Transverse colon (tissue), 4 donors: ENCODE measurements at places on chromosomes 6 and 20.

GRCh38 chr6:157538168-157538567 is 157.2 kb downstream of the ZDHHC14 start:
- no peak for DNase-seq
- peaks cover 13% of the 10 kb centered on the region for H3K4me1 ChIP-seq

GRCh38 chr6:161067749-161068148 is 76.2 kb downstream of the MAP3K4 start:
- H3K27ac ChIP-seq, result no peak overlapping the region
- H3K4me3 ChIP-seq, result no peak overlapping the region
- DNase-seq, result no peak
- H3K36me3 ChIP-seq, result no peaks in the 10 kb centered on the region
- H3K4me1 ChIP-seq, result no peaks in the 10 kb centered on the region
- no peaks in the 10 kb centered on the region for H3K27me3 ChIP-seq

DNA sequence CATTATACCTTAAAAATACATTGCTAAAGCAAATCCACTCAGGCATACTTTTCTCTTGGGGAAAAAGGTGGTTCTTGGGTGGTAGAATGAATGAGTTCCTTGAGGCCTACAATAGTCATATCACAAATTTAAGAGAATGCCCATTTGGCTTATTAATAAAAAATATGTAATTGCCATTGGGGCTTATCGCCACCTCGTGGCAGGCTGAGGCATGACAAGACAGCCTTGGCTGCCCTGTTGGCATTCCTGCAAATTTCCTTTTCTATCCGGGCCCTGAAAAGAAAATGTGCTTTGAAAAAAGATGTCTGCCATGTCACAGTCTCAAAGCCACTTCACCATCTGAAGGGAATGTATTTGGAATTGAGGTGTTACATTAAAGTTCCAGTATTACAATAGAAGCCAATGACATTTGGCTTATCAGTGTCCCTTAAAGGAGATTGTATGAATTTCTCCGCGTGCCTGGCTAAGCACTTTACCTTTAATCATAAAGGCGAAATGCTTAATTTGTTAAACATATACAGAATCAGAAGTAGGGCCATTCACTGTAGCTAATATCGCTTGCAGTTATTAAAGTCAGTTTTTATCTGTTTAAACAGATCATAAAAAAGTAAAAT is 188.3 kb upstream of the ZFP64 start:
- H3K4me3 ChIP-seq, result no peak overlapping the region
- H3K27ac ChIP-seq, result no peak overlapping the region
- H3K4me1 ChIP-seq, result no peaks in the 10 kb centered on the region
- H3K36me3 ChIP-seq, result no peaks in the 10 kb centered on the region

DNA sequence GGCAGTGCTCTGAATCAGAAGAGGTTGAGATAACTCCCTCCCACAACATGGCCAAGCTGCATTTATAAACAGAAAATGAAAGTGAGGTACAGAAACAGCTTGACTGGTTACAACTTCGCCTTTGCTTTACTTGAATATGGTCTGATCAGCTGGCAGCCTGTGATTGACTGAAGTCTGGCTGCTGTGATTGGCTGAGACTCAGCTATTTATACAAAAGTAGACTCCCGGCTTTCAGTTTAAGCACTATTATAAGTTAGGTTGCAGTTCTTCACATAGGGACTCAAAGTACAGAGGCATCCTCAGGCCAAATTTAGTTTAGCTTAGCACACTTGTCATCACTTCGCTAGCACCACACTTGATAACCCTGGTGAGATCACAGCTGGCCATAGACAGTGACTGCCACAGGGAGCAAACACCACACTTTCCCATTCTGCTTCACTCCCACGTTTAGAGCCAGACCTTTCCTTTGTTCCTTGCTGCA is 362.6 kb downstream of the EPM2A start:
- H3K36me3 ChIP-seq, result no peaks in the 10 kb centered on the region

DNA sequence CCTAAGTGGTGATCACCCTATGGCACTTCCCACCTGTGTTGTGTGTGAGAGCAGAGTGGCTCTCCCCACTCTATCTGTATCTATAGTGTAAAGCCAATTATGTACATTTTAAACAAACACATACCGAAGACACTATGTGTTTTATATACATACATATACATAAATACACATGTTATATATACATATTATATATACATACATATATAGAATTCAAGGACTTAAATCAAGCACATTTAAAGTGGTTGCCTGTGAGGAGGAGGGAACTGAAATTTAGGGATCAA is 246.6 kb downstream of the LY86 start:
- no peak for DNase-seq
- no peaks in the 10 kb centered on the region for H3K36me3 ChIP-seq

- peaks cover 10% of the 10 kb centered on the region for H3K4me1 ChIP-seq
- no peak overlapping the region for H3K4me3 ChIP-seq
- DNase-seq, result no peak
- no peak overlapping the region for H3K27ac ChIP-seq
- H3K27me3 ChIP-seq, result no peaks in the 10 kb centered on the region
- H3K36me3 ChIP-seq, result no peaks in the 10 kb centered on the region
These were observed 7.6 kb downstream of the FAM217A start for GRCh38 chr6:4071330-4071729.

GRCh38 chr6:40779409-40779808 is 192.2 kb upstream of the LRFN2 start:
- H3K4me3 ChIP-seq, result no peak overlapping the region
- no peaks in the 10 kb centered on the region for H3K36me3 ChIP-seq
- no peaks in the 10 kb centered on the region for H3K27me3 ChIP-seq

GRCh38 chr6:108476847-108477430 is 83.8 kb upstream of the FOXO3 start:
- no peaks in the 10 kb centered on the region for H3K27me3 ChIP-seq
- no peaks in the 10 kb centered on the region for H3K4me1 ChIP-seq
- H3K36me3 ChIP-seq, result no peaks in the 10 kb centered on the region
- no peak overlapping the region for H3K4me3 ChIP-seq
- no peak overlapping the region for H3K27ac ChIP-seq

DNA sequence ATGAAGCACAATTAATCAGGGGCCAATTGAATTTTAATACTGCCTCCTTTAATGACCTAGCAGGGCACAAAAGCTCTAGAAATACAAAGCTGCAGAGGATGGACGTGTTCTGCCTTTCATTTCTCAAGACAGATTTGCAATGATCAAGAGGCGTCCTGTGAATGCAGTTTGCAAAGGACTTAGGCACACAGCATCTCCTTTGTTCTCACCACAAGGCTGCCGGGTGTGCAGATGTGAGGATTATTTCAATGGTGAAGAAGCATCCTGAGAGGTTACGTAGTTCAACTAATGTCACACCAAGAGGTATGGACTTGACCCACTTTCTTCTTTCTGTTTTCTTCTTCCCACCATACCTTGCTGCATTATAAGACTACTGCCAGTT is 42.9 kb upstream of the SPTLC3 start:
- no peaks in the 10 kb centered on the region for H3K36me3 ChIP-seq
- no peaks in the 10 kb centered on the region for H3K27me3 ChIP-seq
- no peak for DNase-seq
- peaks cover 13% of the 10 kb centered on the region for H3K4me1 ChIP-seq

DNA sequence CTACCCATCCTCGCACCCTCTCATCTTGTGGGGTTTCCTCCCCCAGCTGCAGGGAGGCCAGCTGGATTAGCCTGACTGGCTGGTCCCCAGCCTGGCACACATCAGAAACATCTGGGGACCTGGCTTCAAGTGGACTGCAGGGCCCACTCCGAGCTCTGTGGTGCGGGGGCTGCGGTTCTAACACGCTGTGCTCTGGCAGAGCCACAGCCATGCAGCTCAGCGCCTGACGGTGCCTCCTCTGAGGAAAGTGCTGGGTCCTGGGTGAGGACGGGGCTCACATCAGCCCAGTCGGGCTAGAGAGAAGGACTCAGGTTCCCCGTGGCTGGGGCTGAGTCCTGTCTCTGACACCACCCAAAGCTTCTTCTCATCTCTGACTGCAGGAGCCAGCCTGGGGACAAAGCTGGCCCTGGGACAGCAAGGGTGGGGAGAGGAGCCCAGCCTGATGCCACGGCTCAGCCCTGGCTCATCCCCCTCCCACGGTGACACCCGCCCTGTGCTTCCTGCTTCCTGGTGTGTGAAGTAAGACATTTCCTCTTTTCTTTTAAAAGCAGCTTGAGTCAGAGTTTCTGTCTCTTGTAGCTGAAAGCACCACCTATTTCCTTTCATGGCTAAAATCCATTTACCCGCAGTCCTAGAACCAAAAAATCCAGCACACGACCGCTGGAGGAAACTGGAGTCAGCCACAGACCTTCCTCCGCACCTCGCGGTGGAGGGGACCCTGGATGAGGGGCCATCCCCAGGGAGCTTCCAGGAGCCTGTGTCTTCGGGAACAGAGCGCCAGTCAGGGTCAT is 127.4 kb upstream of the AFDN start:
- peak overlapping the region; percentile 50 for H3K27ac ChIP-seq
- peak; percentile 69 for DNase-seq
- H3K36me3 ChIP-seq, result no peaks in the 10 kb centered on the region
- H3K4me1 ChIP-seq, result peaks cover 12% of the 10 kb centered on the region
- no peak overlapping the region for H3K4me3 ChIP-seq
- no peaks in the 10 kb centered on the region for H3K27me3 ChIP-seq

GRCh38 chr20:23399568-23400241 is 21.6 kb downstream of the NAPB start:
- H3K27me3 ChIP-seq, result no peaks in the 10 kb centered on the region
- no peaks in the 10 kb centered on the region for H3K36me3 ChIP-seq
- no peak for DNase-seq
- peaks cover 7% of the 10 kb centered on the region for H3K4me1 ChIP-seq

DNA sequence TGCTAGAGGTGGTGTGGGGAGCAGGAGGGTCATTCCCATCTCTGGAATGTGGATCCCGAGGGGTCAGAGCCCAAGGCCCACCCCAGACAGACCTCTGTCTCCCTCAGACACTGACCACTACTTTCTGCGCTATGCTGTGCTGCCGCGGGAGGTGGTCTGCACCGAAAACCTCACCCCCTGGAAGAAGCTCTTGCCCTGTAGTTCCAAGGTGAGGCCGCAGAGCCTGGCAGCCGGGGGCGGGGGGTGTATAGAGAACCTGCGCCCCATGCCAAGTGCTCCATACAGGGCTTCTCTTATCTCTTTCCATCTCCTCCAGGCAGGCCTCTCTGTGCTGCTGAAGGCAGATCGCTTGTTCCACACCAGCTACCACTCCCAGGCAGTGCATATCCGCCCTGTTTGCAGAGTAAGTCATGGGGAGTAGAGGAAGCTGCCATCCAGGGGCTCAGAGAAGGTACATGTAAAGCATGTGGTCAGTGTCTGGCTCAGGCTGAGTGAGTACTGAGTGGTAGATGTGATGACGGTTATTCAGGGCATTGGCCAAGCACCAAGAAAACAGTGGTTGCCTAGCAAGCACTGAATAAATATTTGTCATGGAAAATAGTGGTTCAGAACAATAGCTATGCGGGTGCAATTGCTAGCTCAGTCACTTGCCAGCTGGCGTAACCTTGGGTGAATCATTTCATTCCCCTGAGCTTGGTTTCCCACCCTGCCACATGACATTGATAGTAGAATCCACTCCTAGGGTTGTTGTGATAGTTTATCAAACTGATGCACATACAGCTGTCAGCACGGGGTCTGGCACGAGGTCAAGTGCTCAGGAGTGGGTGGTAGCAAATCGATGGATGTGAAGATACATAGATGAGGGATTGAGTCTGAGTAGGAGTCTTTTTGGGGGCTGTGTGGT is 3.5 kb downstream of the PIGT start:
- no peak overlapping the region for H3K4me3 ChIP-seq
- no peaks in the 10 kb centered on the region for H3K27me3 ChIP-seq
- DNase-seq, result peak; percentile 80
- H3K36me3 ChIP-seq, result peaks cover 2% of the 10 kb centered on the region
- peak overlapping the region; percentile 93 for H3K27ac ChIP-seq

- H3K36me3 ChIP-seq, result no peaks in the 10 kb centered on the region
- no peaks in the 10 kb centered on the region for H3K27me3 ChIP-seq
- DNase-seq, result peak; percentile 28
- H3K4me1 ChIP-seq, result no peaks in the 10 kb centered on the region
- H3K27ac ChIP-seq, result no peak overlapping the region
- no peak overlapping the region for H3K4me3 ChIP-seq
These were observed 101.6 kb upstream of the CD93 start for GRCh38 chr20:23187751-23188150.

GRCh38 chr6:126607289-126607688 is 267.4 kb downstream of the CENPW start:
- H3K27ac ChIP-seq, result no peak overlapping the region
- no peak overlapping the region for H3K4me3 ChIP-seq
- no peak for DNase-seq
- no peaks in the 10 kb centered on the region for H3K27me3 ChIP-seq
- no peaks in the 10 kb centered on the region for H3K4me1 ChIP-seq

GRCh38 chr6:134510142-134510541 is 192.2 kb upstream of the SGK1 start:
- no peaks in the 10 kb centered on the region for H3K27me3 ChIP-seq
- no peak for DNase-seq
- no peaks in the 10 kb centered on the region for H3K36me3 ChIP-seq
- H3K4me1 ChIP-seq, result no peaks in the 10 kb centered on the region
- H3K27ac ChIP-seq, result no peak overlapping the region
- no peak overlapping the region for H3K4me3 ChIP-seq

DNA sequence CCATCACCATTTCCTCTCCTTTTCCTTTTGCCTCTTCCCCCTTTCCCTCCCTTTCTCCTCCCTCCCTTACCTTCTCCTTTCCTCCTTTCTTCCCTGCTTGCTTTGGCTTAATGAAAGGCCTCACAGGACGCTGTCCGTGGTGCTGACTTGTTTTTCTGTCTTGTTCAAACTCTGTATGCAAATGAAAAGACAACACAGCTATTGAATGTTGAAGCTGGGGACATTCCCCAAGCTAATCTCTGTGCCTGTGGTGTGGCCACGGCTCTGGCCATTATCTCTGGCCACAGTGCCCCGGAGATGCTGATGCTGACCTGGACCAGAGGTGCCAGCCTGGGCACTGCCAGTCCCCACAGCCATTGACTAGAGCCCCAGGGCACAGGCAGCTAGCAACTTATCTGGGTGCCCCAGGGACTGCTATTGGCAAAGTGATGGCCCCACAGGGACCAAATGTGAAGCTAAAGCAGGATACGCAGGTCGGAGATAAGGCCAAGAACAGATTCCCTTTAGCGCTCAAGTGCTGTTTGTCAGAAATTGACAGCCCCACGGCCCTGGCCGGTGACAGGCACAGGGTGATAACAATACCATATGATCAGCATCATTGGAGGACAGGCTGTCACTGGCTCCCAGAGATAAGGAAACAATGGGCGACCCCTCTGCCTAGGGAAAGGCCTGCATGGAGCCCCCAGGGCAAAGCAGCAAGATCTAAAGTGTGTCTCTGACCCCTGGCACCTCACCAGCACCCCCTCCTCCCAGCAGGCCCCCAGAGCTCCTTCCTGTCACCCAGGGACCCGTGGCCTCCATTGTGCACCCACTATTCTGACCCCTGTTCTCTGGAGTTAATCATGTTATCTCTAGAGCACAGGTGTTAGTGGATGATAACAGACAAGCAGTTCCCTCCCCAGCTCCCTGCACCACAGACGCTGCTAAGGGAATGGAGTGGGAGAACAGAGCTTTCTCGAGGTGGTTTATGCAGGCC is 31.6 kb upstream of the SLC32A1 start:
- H3K27ac ChIP-seq, result no peak overlapping the region
- DNase-seq, result peak; percentile 26
- H3K27me3 ChIP-seq, result peaks cover 14% of the 10 kb centered on the region
- no peaks in the 10 kb centered on the region for H3K36me3 ChIP-seq
